ENCODE measurements at places on chromosomes 12 and 14.

DNA sequence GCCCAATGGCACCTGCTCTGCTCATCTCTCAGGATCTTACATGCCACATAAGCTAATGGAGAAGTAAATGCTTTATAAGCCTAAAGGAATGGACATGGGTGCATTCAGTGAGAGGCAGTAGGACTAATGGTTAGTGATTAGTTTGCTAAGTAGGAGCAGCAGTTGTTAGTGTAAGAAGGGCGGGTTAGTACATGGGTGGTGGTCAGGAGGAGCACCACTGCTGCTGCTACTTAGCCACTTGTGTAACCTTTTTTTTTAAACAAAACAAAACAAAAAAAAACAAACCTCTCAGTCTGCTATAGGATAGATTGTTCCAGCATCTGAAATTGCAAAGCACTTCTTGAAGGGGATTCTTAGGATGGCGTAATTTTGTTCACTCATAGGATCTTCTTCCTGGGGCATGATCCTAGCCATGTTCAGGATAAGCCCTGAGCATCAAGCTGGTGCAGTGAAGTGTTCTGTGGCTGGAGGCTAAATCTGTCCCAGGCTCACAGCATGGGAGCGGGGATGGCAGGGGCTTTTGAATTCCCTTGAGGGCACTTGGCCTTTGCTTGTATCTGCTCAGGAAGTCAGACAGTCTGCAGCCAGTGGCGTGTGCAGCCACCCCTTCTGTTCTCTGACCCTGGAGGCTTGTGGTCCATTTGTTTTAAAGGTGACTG is 63.6 kb downstream of the CHST11 start:
- peak; percentile 72 for DNase-seq

- DNase-seq = no peak
Measured at GRCh38 chr12:48768736-48769135, 20.2 kb downstream of the ADCY6 start.

- no peak for DNase-seq
Measured at GRCh38 chr12:107906707-107907106, 132.2 kb downstream of the ASCL4 start.

- no peak for DNase-seq
Measured at GRCh38 chr14:93712838-93713724, 75.2 kb downstream of the PRIMA1 start.

- DNase-seq = no peak
Measured at GRCh38 chr12:13365748-13366366, 169.3 kb downstream of the EMP1 start.

GRCh38 chr12:94012590-94012989 is 135.8 kb upstream of the PLXNC1 start:
- no peak for DNase-seq

DNA sequence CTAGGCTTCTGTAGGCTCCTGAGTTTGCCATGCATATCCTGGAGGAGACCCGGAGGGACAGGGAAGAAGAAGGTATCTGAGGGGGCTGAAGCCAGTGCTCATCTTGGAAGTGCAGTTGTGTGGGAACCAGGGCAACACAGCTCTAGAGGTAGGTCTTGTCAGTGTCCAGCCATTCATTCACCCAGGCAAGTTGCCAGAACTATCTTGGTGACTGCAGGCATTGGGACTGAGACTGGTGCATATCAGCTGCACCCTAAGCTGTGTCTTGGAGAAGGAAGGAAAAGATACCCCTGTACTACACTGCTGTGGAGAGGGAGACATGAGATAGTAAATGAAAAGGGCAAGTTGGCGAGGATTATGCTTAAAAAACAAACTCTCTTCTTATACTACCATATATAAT is 4.9 kb upstream of the WIF1 start:
- no peak for DNase-seq

DNA sequence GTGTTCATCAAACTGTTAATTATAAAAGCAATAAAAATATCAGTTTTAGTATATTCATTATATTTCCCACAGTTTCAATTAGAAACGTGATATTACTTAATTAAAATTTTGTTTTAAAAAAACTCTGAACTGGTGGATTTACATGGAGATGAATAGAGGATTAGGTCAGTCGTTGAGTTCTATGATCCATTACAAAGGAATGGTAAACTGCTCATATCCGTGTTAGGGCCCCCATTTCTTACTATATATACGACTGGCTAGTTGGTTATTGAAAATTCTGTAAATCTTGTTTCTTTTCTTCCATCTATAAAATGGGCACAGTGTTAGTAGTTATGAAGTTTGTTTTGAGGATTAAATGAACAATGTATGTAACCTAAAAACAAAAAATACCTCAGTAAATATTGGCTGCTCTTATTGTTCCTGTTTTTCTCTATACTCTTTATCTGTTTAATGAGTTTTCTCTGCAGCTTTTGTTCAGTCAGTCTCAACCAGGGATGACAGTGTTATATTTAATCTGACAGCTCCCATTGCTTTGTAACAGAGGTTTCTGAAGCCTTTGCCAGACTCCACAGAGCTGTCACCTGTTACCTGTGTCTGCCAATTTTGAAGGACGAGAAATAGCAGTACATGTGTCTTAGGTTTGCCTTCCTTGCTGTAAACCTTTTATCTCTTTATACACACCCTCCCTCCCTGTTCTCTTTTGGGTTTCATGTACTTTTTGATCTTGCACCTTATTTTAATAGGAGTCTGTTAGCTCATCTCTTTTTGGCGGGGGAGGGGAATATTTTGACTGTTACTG is 41.5 kb downstream of the FRS2 start:
- DNase-seq = no peak

GRCh38 chr12:107335802-107336570 is 242.6 kb upstream of the CRY1 start:
- DNase-seq = peak; percentile 59

DNA sequence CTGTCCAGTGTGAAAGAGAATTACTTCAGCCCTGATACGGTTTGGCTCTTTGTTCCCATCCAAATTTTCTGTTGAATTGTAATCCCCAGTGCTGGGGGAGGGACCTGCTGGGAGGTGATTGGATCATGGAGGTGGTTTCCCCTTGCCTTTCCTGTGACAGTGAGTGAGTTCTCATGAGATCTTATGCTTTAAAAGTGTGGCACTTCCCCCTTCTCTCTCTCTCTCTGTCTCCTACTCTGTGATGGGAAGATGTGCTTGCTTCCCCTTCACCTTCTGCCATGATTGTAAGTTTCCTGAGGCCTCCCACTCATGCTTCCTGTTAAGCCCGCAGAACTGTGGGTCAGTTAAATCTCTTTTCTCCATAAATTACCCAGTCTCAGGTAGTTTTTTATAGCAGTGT is 5.5 kb upstream of the SLC15A5 start:
- no peak for DNase-seq

DNA sequence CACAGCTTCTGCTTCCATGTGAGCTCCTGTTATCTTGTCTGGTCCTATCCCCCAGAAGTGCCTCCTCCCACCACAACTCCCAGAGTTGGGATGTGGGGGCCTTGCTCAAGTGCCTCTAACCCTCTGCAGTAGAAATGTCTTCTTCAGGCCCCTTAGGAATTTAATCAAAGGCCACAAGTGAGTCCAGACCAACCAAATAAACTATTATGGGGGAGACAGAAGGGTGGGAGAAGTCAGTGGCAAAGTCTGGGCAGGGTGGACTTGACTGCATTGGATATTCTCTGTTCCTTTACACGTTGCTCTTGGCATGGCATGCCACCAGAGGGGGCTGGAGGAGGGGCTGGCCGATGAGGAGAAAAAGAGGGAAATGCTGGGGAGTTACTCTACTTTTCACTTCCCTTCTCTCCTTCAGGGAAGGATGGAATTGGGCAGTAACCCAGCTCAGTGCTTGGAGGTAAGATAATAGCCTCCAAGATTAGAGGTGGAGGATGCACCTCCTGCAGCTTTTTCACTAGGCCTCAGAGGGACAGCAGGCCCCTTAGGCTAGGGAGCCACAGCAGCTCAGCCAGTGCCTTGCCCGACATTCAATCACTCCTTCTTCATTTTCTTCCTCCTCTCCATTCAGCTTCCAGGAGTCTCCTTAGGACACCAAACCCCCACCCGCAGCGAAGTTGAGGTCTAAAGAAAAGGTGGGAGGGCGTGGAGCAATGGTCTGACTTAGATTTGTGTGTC is 1.2 kb upstream of the AP1G2 start:
- DNase-seq = no peak

DNA sequence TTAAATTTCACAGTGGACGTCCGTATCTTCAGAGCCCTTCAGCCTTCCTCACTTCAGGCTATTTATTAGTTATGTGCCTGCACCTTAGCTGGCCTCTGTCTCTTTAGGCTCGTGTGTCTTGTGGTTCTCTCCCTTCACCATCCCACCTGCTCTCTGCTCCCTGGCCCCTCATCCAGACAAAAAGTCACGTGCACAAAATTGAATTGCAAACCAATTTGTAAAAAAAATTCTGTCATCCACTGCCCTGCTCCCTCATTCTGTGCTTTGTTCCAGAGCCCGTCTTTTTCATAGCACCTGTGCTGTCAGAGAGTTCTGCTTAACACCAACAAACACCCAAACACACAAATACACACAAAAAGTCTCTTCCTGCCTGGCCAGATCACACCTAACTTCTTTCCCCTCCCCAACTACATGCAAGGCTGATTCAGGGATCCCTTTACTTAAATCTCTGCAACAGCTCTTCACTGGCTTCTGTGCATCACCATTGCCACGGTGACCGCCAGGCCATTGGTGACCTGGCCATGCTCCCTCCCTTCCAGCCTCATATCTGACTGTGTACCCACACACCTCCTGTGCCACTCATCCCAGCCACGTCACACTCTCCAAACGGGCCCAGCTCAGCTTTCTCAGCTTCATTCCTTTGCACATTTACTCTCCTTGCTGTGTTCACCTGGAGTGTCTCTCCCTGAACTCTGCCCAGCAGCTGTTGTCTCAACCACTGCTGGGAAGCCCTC is 205.7 kb downstream of the TTC8 start:
- DNase-seq = no peak

- DNase-seq = no peak
Measured at GRCh38 chr12:115572440-115572839, 705.1 kb downstream of the MED13L start.

GRCh38 chr14:105488781-105489541 is 2.1 kb upstream of the TEDC1 start:
- no peak for DNase-seq

GRCh38 chr12:95790917-95791849 is 619 bp upstream of the NTN4 start:
- DNase-seq = no peak

GRCh38 chr14:91219517-91220389 is 24.8 kb downstream of the GPR68 start:
- DNase-seq = no peak

GRCh38 chr12:120216742-120217605 is 16.1 kb upstream of the RPLP0 start:
- no peak for DNase-seq

GRCh38 chr12:99223579-99223978 is 424.0 kb upstream of the GARIN6 start:
- DNase-seq = no peak

GRCh38 chr14:51304941-51305340 is 64.9 kb downstream of the TMX1 start:
- DNase-seq = peak; percentile 97

- no peak for DNase-seq
Measured at GRCh38 chr14:101564819-101565698, 3.8 kb downstream of the DIO3 start.

GRCh38 chr14:25110106-25110505 is 60.2 kb upstream of the STXBP6 start:
- DNase-seq = peak; percentile 21

DNA sequence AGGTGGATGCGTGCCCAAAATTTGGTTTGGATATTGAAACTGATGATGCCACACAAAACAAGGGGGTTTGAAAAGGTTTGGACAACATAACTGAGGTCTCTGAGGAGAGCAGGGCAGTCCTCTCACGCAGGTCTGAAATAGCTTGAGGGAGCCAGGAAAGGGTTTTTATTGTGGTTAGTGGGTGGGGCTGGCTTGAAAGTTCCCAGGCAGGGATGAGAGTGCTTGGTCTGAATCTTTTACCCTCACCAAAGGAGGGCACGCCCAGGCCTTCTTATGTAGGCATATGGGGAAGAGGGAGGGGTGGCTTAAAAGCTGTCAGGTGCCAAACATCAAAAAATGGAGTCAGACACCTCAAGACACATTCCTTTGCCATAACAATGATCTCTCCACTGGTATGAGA is 493.1 kb upstream of the CCDC196 start:
- DNase-seq = no peak

GRCh38 chr14:82403987-82404386 is 870.3 kb upstream of the SEL1L start:
- DNase-seq = no peak

GRCh38 chr14:105865904-105866840 is 339.8 kb downstream of the TMEM121 start:
- DNase-seq = no peak

DNA sequence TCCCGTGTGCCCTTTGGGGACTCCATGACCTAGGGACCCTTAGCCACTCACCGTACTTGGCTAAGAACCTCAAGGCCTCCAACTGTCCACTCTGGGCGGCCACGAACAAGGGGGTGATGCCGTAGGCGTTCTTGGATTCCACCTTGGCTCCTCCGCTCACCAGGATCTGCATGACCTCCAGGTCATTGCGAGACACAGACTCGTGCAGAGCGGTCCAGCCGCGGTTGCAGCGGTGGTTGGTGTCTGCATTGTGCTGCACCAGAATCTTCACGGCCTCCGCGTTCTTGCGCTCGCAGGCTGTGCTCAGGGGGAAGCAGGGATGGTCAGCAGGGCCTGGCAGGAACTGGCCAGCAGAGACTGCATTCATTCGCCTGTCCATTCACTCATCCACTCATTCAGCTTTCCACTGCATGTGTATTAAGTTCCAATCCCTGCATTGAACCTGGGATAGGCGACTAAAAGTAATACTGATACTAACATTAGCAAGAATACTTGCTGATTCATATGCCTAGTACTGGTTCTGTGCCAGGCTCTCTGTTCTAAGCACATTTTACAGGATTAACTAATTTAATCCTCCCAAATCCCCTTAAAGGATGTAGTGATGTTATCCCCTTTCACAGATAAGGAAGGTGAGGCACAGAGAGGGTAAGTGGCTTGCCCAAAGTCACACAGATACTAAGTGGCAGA is 23.9 kb downstream of the FAM181A start:
- no peak for DNase-seq

DNA sequence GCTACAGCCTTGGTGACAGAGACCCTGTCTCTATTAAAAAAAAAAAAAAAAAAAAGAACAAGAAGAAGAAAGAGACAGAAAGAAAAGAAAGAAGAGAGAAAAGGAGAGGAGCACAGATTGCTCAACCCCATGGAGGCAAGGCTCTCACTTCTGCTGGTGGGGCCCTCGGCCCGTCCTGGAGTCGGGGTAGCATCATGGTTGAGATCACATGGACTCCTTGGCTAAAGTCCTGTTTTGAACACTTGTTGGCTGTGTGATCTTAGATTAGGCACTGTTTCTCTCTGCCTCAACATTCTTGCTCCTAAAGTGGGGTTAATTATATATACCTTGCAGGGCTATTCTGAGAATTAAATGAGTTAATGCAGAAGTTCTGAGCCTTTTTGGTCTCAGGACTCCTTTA is 207.7 kb downstream of the CACNA1C start:
- no peak for DNase-seq

All from RPMI7951 (cell line).